ENCODE measurements at places on chromosomes 7 and 10.

DNA sequence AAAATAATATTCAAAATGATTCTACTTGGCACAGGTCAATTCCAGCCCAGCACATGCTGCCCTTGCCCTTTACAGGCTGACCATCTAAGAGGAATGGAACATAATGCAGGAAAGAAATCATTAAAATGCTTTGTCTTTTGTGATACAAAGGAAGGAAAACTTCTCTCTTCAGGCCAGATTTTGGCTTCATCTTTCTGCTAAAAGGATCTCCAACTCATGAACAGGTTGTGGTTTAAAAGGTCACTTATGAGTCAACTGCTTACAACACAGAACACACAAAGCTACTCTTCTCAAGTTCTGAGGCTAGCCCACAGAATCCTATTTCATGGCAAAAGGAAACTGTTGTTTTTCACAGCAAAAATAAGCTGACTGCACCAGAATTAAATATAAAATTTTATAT is 197.1 kb downstream of the DOCK4 start:
- peak; percentile 13 for DNase-seq

- no peak for DNase-seq
Measured at GRCh38 chr7:82017334-82017943, 247.6 kb upstream of the HGF start.

GRCh38 chr7:99739699-99740572 is 4.9 kb upstream of the CYP3A7 start:
- no peak for DNase-seq

GRCh38 chr10:119786117-119786769 is 60.4 kb downstream of the INPP5F start:
- peak; percentile 23 for DNase-seq

DNA sequence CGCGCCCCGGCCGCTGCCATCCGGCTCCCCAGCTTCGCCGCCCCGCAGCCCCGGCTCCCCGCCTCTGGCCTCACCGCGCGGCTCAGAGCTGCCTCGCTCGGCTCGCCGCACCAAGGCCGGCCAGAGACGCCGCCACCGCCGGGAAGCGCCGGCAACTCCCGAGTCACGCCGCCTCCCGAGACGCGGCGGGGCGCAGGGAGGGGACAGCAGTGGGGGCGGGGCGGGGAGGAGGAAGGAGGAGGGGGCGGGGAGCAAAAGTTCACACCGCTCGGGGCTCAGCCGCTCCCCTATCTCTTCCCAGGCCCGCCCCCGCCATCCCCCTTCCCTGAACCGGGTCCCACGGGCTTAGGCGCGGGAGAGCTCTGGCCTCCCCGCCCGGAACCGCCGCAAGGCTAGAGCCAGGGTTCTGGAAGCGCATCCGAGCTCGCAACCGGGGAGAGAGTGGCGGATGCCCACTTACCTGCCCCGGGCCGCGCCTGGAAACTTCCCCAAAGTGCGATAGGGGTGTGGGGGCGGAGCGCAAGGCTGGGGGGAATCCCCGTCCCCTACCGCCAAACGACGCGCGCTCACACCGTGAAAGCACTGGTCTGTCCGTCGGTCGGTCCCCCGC is 1.0 kb downstream of the CHST15 start:
- DNase-seq: peak; percentile 75

DNA sequence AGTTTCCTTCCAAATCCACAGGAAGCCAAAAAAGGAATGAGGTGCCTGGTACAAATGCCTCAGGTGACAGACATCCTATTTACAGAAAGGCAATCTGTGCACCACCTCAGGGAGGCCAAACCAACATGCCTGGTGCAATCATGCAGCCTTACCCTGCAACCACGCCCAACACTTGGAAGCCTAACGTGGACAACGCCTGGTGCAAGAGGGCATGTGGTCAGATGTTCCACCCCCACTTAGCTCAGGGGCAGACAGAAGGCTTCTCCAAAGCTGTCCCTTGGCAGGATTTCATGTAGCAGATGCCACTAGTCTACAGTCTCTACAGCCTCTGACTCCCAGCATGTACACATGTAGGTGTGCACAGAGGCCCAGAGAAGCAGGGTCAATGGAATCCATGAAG is 89.5 kb downstream of the KCNMA1 start:
- DNase-seq: no peak

- DNase-seq: no peak
Measured at GRCh38 chr7:135884495-135885232, 92.5 kb downstream of the MTPN start.

DNA sequence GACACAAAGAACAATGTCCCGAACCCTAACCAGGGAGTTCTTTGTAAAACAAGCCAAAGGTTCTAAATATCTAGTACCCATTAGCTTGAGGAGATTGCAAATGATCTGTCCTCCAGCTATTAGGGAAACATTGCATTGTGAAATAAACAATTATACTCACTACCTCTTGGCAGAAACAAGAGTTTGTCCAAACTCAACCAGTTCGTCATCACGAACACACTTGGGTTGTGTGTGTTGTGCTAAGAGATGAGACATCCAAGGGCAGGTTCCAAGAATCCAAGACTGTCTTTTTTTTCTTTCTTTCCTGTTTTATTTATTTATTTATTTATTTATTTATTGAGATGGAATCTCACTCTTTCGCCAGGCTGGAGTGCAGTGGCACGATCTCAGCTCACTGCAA is 793.1 kb upstream of the AUTS2 start:
- no peak for DNase-seq

DNA sequence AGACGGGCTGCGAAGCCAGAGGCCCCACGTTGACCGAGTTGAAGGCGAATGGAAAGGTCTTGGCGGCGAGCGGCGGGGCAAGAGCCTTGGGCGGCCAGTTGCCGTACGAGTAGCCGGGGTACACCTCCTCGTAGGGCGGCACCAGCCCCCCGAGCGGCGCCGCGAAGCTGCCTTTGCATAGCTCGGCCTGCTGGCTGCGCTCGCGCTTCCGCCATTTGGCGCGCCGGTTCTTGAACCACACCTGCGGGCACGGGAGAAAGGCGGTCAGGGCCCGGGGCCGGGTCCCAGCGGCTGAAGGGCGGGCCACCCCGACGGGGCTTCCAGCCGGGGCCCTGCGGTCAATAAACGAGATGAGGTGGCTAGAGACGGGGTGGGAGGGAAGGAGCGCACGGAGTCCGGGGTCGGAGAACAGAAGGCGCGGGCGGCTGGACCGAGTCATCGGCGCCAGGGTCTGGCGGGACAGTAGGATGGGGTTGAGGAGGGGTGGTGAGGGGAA is 4.8 kb downstream of the ELOVL3 start:
- DNase-seq: no peak

DNA sequence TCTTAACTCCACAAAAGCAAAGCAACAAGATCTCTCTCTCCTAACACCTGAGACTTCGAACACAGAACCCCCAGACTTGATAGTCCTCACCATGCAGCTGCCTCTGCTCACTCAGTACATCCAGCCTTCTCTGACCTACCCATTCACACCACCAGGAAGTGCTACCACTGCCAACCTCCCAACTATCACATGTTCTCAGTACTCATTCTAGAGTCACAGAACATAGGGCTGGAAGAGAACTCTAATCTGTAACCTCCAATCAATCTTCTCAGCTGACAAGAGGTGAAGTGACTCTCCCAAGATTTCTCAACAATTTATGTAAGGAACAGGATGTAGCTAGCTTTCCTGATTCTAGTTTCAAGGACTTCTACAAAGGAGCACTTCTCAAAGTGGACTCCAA is 3.8 kb downstream of the NUDCD3 start:
- DNase-seq: peak; percentile 33

DNA sequence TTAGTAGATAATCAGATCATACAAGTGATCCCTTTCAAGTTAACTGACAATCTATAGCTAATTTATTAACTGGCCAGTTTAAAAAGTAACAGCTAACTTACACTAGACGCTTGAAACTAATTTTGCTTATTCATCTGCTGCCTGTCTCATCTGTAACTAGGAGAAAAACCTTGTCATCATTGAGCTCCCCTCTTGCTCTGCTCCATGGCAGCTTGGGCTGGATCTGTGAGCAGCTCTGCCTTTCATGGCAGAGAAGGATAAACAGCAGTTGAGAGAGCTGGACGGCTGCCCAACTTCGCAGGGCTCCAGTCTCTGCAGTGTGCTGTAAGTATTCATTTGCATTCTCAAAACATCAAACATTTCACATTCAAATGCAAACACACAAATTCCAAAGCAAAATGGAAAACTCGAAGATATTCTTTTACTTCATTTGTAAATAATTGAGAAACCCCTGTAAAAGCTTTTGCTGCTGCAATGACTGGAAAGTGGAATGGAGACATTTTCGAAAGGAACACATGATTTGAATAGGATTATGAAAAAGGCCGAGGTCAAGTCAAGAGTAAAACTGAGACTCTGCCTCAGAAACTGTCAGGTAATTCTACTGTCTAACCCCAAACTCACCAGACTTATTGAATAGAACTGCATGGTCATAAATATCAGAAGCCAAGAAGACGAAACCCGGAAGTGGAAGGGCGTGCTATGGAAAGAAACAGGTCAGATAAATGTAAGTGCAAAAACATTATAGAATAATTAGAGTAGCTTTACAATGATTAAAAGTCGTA is 17.6 kb downstream of the SLC35B4 start:
- DNase-seq: peak; percentile 62

- peak; percentile 24 for DNase-seq
Measured at GRCh38 chr7:30852308-30852684, 59.4 kb upstream of the AQP1 start.

DNA sequence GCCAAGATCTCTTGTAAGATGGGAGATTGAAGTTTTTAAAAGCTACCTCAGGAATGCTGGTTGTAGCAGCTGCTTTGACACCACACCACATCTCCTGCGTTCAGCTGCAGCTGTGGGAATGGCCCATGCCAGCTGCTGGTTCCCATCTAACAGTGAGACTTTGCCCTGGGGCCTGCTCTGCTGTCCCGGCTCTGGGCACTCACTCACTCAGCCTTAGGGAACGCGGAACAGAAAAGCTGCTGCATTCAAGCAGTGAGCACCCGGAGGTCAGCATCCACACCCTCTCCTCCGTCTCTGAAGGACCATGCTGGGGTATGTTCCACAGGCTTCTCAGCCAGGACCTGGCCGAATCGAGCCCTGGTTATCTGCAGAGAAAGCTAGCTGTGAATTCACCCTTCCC is 197.1 kb upstream of the CXCL12 start:
- no peak for DNase-seq

GRCh38 chr7:17236603-17237002 is 61.8 kb upstream of the AHR start:
- no peak for DNase-seq

All from AG08396 (cell line).